Posterior cingulate gyrus (tissue), 11 donors: ENCODE measurements at places on chromosomes 3 and 15.

GRCh38 chr15:28934645-28935044, 48.9 kb downstream of the APBA2 start:
- no peak for DNase-seq

GRCh38 chr3:64122476-64122875, 99.2 kb upstream of the PSMD6 start:
- no peak for DNase-seq

DNA sequence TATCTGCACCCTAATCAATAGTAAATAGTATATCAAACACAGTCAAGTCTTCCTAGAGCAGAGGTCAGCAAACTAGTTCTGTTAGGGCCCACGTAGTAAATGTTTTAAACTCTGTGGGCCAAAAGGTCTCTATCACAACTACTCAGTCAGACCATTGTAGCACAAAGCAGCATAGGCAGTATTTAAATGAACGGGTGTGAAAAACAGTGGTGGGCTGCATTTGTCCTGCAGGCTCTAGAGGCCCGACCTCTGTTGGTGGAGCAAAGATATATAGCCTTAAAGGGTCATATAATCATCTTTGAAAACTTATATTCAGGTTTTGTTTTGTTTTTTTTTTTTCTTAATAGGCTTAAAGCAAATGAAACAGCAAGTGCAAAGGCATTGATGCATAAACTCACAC, 326.4 kb upstream of the TRIM42 start:
- DNase-seq = no peak

DNA sequence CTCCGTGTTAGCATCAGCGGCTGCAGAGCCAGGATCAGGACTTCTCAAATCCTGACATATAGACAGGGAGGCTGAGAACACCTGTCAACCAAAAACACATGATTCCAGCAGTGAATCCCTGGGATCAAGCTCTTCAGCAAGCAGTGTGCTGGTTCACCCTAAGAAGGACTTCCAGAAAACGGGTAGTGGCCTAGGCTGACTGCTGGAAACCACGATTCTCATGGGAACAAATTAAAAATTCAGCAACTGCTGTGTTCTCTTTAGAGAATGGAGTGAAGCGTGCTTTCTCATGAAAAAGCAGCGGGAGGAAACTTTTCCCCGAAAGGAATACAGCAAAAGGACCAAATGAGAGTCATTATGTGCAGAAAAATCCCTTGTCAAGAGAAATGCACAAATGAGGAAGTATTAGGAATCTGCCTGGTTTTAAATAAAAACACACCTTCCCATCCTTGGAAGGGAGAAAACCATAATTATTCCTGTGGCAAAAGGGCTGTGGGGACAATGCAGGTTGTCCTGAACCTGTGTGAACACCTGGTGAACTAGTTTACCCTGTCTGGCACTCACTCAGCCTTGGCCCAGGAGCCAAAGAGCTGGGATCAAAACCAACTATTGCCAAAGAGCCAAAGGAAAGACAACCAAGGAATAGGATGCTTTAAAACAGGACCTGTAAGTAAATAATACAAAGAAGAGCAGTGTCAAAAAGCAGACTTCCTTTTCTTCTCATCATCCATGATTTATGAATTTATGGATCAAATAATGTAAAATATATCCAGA, 13.4 kb downstream of the IL12A start:
- no peak for DNase-seq

GRCh38 chr3:176650478-176650877, 546.8 kb downstream of the TBL1XR1 start:
- no peak for DNase-seq

GRCh38 chr15:99729920-99730319, 3.3 kb downstream of the LYSMD4 start:
- peak; percentile 76 for DNase-seq

DNA sequence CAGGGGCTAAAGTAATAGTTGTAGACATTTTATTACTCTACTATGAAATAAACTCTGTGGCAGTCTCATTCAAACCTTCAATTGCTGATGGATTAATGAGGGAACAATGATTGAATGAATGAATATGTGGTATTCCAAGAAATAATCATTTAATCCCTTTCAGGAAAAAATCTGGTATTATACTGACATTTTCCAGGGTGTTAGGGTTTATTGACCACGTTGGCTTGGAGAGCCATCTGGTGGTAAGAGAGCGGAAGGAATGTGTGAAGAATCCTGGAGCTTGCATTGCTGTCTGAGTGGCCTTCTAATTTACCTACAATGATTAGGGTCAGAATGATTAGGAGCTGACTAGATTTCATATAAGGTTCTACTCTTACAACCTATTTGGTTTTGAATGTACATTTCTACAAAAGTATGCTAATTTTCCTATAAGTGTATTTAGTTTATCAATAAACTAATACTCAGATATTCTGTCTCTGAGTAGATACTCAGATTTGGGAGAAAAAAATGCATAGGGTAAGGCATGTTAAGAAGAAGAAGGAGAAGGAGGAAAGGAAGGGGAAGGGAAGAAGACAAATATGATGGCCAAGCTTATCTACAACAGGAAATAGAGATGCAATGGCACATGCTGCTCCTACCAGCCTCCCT, 249.9 kb downstream of the ROBO1 start:
- no peak for DNase-seq

DNA sequence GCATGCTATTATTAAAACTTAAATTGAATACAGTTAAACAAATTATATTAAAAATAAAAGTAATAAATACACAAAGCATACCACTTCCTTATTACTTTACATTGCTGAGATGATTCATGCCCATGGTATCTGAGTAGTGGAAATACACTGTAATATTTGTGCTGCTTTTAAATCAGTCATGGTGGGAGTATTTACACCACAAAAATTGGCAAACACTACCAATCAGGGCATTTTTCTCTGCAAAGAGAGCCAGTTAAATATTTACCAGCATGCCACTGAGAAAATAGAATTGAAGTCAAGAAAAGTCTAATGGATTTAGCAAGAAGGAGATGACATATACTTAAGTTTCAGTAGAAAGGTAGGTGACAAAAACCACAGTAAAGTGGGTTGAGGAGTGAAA, 19.6 kb downstream of the PPARG start:
- DNase-seq = no peak

GRCh38 chr15:69311319-69311721, 12.6 kb downstream of the PAQR5 start:
- peak; percentile 40 for DNase-seq

DNA sequence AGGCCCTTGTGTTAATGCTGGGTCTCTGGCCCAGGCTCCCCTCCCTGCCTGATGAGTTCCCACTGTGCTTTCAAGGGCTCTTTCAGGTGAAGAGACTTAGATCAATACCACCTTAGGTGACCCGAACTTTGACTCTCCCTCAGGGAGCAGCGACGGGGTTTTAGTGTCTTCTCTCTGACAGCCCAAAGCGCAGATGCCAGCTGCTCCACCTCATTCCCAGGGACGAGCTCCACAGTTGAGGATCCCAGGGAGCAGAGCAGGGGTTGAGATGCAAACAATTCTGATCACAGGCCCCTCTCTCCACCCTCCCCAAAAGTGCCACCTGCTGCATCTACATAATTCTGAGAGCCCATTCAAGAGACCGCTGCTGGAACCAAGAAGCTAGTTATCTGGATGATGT, 265.1 kb downstream of the TJP1 start:
- DNase-seq = no peak

- no peak for DNase-seq
These were observed 50.7 kb downstream of the FOXP1 start for GRCh38 chr3:71532639-71533395.

- DNase-seq = peak; percentile 72
These were observed 168.2 kb downstream of the TBC1D2B start for GRCh38 chr15:77909182-77909940.

DNA sequence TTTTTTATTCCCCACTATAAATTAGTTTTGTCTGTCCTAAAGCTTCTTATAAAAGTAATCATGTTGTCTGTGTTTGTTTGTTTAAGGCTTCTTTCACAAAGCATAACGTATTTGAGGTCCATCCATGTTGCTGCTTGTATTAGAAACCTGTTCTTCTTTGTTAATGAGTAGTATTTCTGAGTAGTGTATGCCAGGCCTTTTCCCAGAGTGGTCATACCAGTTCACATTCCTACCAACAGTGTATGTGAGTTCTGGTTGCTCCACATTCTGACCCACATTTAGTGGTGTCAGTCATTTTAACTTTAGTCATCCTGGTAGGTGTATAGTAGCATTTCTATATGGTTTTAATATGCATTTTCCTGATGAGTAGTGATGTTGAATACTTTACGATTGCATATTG, 98.6 kb downstream of the NEO1 start:
- no peak for DNase-seq

GRCh38 chr3:148648685-148649352, 48.9 kb upstream of the AGTR1 start:
- no peak for DNase-seq

GRCh38 chr15:77180270-77180669, 109.4 kb upstream of the TSPAN3 start:
- DNase-seq = no peak

- DNase-seq = no peak
These were observed 73.1 kb upstream of the SAMMSON start for GRCh38 chr3:69926385-69926784.

DNA sequence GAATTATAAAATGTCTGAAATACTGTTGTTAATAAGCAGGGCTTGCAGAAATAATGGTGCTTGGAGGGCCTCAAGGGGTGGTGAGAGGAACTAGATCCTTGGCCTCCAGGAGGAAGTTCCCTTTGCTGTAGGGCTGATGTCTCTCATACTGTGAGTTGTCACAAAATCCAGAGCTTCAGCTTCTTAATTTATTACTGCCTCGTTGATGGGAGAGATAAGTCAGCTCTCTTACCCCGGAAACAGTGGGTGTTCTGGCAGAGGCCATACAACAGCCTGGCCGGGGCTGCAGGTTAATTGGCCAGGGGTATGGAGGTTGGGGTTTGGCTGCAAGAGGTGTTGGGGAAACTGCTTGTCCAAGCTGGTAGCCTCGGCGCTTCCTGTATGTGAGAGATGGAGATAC, 15.5 kb downstream of the MAPKAPK3 start:
- no peak for DNase-seq

- DNase-seq = no peak
These were observed 26.2 kb downstream of the FAM43A start for GRCh38 chr3:194711913-194712312.

DNA sequence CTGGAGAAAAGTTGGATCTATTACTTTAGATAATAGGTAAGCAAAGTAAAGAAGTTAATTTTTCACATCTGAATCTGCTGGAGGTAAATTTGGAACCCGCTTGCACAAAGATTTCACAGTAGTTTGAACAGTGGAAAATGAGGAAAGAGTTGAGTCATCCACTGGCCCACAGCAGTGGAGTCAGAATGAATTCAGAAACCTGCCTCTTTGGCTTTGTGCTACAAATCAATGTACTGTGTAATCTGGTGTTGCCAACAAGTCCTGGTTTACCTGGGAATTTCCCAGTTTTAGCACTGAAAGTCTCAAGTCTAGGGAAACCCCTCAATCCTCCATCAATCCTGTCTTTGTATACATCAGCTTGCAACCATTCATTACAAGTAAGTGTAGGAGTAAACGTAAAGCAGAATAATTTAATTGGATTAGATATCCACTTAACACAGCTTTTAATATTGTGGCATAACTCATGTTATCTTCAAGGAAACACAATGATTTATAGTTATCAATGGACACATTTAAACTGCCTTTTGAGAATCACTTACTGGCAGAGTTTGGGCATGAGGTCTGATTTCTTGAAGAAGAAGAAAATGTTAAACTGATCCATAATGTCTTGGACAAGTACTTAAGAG, 100.6 kb downstream of the DCLK3 start:
- DNase-seq = no peak

DNA sequence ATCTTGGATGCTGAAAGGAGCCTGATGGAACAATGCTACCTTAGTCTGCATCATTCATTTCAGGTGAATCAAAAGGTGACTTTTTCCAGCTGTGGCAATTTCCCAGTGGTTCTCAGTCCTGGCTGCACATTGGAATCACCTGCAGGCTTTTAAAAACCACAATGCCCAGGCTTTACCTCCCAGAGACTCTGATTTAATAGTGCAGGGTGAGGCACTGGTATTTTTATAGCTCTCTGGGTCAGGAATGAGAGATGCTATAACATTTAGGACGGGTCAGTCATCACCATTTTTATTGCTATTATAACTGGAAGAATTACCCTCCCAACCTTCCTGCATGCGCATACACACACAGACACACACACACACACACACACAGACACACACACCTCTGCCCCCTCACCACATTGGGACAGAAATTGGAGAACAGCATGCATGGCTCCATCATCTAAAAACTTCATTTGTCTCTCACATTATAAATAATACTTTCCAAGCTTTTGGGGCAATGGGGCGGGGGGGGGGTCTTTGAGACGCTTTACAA, 41.1 kb downstream of the LARP6 start:
- no peak for DNase-seq

DNA sequence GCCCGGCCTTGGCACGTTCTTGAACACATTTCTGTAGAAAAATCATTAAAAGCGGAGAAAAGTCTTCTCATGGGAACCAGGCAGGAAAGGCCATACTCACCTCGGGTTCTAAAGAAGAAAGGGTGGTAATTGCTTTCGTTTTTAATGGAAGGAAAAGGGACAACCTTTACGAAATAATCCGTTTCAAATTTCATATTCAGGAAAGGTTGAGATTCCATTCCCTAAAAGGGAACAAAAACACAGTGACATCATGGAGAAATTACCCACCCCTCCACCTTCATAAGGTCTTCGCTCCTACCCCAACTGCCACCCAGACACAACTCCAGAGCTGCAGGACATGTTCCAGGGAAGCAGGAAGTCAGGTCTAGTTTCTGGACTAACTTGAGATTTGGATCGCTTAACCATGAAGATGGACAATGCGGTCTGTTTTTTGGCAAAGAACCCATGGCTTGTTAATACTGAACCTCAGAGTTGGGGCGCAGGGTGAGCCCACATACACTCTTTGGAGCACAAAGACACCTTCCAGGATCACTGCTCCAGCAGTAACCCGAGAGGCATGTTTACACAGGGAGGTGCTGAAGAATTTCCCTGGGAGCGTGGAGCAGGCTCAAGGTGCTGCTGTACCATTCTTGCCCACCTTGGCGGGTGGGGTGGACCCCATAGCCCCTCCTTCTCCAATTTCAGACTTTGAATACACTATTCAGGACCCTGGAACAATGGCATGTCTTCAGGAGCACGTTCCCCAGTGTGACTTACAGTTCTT, 49.2 kb downstream of the SPATA12 start:
- DNase-seq = no peak

GRCh38 chr15:67125589-67126502, 60.4 kb downstream of the SMAD3 start:
- no peak for DNase-seq

GRCh38 chr3:122403489-122403888, 12.4 kb downstream of the WDR5B start:
- DNase-seq = no peak

- no peak for DNase-seq
These were observed 404.8 kb downstream of the GAP43 start for GRCh38 chr3:116028157-116028556.

GRCh38 chr15:31442699-31443111, 116.1 kb downstream of the KLF13 start:
- DNase-seq = no peak

- no peak for DNase-seq
These were observed 570.2 kb upstream of the ALCAM start for GRCh38 chr3:104796556-104796955.

GRCh38 chr3:31274326-31275024, 258.2 kb upstream of the STT3B start:
- no peak for DNase-seq

- DNase-seq = no peak
These were observed 225.3 kb upstream of the KCNMB2 start for GRCh38 chr3:178310949-178311348.
